Stimulated activated CD4-positive, alpha-beta T cell treated with anti-CD3 and anti-CD28 coated beads, Interleukin-12 subunit alpha, Interleukin-12 subunit beta, amount 100 ng/mL, for 4 hours (primary cell): ENCODE measurements at places on chromosomes 2 and 18.

- DNase-seq, result no peak
These were observed 27.9 kb downstream of the ITGA4 start for GRCh38 chr2:181484851-181485637.

DNA sequence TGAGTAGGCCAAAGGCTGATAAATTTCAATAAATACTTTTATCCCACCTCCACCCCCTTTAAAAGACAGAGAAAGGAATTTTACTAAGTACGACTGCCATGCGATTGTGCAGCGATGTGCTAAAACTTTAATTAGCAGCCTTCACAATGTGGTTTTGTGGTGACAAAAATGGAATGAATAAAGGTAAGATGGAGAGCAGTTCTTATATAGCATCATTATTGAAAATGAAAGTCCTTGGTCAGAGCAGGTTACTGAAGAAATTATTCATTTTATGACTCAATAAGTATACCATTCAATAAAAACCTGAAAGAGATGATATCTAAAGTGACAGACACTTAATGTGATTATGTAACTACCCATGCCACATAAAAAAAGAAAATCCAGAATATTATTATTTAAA is 33.2 kb upstream of the MTIF2 start:
- no peak for DNase-seq

DNA sequence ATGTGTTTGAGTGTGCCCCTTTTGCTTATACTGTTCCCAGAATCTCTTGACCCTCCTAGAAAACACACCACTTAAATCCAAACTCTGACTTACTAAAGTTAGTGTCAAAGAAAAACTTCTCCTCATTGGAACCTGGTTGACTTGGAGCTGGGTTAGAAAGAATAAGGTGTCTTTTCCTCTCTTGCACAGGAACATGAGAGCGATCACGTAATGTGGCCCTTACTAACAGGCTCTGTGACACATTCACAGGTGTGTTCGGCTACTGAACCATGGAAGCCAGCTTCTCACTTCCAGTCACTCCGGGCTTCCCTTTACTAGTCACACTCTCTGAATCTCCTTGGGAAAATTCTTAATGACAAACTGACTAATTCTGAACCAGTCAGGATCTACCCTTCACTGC is 5.4 kb upstream of the POU3F3 start:
- DNase-seq, result no peak

- DNase-seq, result no peak
These were observed 229.5 kb upstream of the EPAS1 start for GRCh38 chr2:46067501-46068305.

DNA sequence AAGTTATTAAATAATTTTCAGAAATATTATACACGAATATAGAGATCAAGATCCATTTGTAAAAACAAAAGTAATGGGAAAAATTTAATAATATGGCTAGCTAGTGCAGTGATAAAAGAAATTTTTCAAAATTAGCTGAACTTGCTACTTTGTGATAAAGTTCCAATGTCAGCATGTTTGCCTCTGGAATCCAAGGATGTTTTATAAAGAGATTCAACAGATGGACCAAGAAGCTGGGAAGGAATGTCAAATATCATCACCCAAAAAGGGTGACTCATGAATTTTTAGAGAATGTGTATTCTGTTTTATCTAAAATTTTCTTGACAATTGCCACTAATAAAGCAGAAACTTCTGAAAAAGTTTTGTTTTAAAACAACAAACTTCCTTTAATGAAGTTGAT is 95.3 kb downstream of the FSIP2 start:
- no peak for DNase-seq

- peak; percentile 42 for DNase-seq
These were observed 22.8 kb upstream of the DGKD start for GRCh38 chr2:233331536-233331935.

GRCh38 chr2:235740821-235741220 is 247.0 kb downstream of the AGAP1 start:
- no peak for DNase-seq

DNA sequence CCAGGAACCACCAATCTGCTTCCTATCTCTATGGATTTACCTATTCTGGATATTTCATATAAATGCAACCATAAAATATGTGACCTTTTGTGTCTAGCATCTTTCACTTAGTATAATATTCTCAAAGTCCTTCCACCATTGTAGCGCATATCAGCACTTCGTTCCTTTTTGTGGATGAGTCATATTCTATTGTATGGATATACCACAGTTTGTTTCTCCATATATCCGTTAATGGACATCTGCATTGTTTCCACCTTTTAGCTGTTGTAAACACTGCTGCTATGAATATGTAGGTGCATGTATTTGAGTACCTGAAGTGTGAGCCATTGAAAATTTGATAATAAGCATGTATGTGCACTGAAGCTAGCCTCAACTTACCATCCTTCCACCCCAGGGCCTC is 80.1 kb downstream of the NBAS start:
- DNase-seq, result no peak

DNA sequence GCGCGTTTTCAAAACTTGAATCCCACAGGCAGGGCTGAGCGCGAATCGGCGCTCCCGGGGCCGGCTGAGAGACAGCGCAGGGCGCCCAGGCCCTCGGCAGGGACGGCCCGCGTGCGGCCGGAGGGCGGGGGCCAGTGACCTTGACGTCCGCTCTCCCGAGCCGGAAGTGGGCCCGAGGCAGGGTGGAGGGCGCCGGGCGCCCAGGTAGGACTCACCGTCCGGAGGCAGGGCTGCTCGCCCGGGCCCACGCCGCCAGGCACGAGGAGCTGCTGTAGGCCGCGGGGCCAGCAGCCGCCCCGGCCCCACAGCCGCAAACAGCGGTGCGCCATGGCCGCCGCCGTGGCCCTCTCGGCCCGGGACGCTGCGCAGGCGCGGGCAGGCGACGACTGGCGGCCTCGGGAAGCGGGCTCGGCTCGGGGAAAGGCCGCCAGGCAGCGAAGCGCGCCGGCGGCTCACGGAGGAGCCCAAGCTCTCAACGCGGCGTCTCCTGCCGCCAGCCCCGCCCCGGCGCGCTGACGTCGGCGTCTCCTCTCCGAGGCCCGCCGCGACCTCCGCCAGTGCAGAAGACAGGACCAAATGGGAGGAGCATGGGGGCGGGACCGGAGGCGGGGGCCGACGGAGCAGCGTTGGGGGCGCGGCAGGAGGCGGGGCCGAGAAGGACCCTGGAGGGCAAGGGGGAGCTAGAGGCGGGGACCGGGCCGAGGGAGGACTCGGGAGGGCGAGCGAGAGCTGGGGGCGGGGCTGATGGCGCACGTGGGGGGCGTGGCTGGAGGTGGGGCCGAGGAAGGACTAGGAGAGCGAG is at the start of gene AFG3L2:
AFG3L2 (minus strand) TSS at position 474 of the 802 bp plus-strand sequence; CDS start at position 329, 145 bp downstream.
- DNase-seq, result peak; percentile 100

DNA sequence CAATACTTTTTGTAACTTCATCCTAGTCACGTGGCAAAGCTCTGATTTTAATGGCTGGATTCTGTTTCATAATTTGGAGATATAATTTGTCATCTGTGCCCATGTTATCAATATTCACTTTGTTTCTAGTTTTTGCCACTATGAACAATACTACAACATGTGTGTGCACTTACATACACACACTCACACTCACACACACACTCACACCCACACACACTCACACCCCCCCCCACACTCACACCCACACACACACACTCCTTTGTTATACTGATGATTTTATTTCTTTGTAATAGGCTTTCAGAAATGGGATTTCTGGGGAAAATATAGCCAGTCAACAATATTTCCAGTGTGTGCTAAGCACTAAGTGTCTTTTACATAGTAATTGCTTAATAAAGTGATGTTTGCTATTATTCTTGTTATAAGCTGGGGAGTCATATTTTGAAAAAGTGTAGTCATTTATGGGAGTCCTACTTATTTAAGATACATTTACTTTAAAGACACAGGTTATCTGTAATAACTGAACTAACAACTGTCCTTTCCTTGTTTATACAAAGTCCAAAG is 22.8 kb upstream of the ROCK2 start:
- no peak for DNase-seq

DNA sequence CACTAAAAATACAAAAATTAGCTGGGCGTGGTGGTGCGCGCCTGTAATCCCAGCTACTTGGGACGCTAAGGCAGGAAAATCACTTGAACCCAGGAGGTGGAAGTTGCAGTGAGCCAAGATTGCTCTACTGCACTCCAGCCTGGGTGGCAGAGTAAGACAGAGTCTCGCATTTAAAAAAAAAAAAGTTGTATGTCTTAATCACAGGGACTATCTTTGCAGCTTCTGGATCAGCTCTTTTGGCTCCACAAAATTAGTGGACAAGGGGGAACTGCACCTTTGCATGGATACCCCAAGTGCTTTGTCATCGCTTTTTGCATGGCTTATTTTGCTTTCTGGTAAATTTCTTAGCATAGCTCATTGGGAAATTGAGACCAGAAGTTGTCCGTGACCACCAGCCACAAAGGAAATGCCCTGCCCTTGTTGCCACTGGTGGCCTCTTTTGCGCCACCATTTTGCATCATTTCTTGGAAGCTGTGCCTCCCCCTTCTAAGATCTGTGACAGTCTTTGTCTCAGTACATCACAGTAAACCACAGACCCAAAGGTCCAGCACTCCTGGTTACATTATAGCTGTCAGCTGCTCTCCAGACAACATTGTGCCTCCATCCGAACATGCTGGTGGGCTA is 43.9 kb upstream of the PCBP1 start:
- DNase-seq, result no peak

DNA sequence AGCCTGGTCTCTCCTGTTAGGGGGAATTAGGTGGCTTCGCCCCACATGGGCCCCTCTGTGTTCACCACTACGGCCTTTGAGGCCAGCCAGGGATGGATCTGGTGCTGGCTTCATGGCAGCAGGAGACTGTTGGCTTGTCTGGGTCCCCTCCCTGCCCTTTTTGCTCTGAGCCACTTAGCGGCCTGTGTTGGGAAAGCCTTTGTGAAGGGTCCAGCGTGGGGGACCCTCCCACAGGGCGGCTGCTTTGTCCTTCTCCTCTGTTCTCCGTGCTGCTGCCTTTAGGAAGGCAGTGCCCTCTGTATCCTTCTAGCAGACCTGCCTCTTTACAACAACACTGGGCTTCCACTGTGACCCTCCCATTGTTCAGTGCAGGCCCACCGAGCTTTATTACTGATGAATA is 118.4 kb downstream of the TSN start:
- DNase-seq, result no peak

GRCh38 chr2:211067029-211067428 is 510.6 kb downstream of the CPS1 start:
- no peak for DNase-seq

DNA sequence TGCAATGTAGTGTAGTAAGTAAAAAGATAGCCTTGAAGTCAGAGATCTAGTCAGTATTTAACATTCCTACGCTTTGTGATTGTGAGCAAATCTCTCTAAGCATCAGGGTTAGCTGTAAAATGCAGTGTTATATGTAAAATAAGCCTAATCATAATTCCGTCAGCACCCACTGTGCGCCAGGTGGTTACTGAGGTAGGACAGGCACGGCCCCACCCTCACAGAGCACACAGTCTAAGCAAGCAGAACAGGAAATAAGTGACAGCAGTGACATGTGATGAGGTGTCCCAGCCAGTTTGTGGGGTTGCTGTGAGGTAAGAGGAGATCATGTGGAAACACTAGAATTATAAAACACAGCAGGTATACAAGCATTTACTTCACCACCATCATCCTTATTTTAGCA is 267.1 kb downstream of the ICOS start:
- no peak for DNase-seq

DNA sequence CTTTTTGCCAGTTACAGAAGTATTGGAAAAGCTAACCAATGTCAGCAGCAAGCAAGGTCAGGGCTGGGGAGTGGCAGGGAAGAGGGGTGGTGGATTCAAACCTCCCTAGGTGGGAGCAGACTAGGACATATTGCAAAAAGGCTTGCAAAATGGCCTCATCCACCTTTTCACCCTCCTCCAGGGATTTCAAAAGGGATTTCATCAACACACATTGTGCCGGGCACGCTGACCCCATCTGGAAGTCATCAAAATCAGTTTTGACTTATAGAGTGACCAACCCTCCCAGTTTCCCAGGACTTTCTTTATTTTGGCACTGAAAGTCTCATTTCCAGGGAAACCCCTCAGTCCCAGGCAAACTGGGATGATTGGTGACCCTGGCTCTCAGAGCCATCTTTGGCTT is 94.7 kb downstream of the BIN1 start:
- DNase-seq, result no peak

DNA sequence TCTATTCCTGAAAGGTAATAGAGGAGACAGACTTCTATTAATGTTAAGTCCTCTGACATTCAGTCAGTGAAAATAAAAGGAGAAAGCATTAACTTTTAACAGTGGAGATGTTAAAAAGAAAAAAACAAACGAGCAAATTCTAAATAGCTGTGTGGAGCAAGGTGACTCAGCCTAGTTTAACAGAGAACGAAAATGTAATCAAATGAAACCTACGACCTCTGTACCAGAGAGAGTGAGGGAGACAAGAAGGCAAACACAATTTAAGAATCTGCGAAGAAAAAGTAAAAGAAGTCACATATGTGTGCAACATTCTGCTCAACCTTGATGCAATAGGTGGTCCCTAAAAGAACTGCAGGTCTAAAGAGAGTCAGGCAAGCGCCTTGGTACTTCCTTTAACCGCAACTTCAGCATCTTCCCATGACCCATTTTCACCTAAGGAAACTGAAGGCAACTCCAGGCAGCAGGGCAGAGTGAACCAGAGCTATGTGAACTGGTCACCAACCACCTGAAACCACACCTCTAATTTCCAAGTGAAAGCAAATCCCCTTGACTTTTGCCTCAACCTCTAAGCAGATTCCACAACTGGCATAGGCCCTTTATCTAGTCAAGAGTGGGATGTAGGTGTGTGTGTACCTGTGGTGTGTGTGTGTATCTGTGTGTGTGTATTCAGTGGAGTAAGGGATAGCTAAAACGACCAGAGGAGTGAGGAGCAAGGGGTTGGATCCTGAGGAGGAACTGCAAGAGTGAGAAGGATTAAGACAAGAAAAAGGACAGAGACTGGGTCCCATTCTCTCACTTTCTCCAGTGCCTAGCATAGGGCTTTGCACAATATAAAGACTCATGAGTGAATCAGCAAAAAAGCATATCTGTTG is 43.0 kb downstream of the FIGN start:
- no peak for DNase-seq

- no peak for DNase-seq
These were observed 34.9 kb downstream of the NAB1 start for GRCh38 chr2:190683802-190684201.

- DNase-seq, result no peak
These were observed 111.2 kb downstream of the PLB1 start for GRCh38 chr2:28606986-28607441.

DNA sequence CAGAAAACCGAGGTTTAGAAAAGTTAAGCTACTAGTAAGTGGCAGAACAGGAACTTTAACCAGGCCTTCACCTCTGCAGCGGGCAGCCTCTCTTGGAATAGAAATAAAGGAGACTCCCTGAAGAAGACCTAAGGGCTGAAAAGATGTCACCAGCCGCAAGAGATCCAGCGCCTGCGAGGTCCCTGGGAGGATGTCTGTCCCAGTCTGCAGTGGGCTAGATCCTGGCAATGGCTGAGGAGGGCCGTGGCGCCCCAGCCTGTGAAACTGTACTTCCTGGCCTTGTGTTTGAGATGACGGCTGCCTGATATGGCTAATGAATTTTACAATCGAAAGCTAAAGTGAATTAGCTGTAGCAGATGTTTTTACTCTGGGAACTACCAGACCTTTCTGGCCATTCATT is 300.6 kb upstream of the SALL3 start:
- no peak for DNase-seq
